ENCODE measurements at places on chromosomes 16 and 17. TPM values are rescaled to one million over a fixed set of nuclear protein-coding genes. Genes with fewer than 3 reads are reported as not detected.
A peak's percentile ranks its signal among the peaks of the same experiment; 100 is the strongest.

- H3K4me1 ChIP-seq, result peaks cover 12% of the 10 kb centered on the region
- no peak overlapping the region for H3K27ac ChIP-seq
- no peak overlapping the region for H3K4me3 ChIP-seq
- no peaks in the 10 kb centered on the region for H3K27me3 ChIP-seq
These were observed 80.3 kb upstream of the LHX1 start for GRCh38 chr17:36856903-36857381.

GRCh38 chr17:62017496-62017895 is 47.6 kb downstream of the MED13 start:
- H3K4me3 ChIP-seq, result no peak overlapping the region
- H3K27ac ChIP-seq, result no peak overlapping the region
- no peaks in the 10 kb centered on the region for H3K4me1 ChIP-seq
- peaks cover 18% of the 10 kb centered on the region for H3K36me3 ChIP-seq
- H3K27me3 ChIP-seq, result no peaks in the 10 kb centered on the region
- DNase-seq, result no peak

GRCh38 chr16:86786338-86786737 is 208.0 kb downstream of the FOXL1 start:
- peaks cover 9% of the 10 kb centered on the region for H3K4me1 ChIP-seq
- no peak overlapping the region for H3K4me3 ChIP-seq
- H3K36me3 ChIP-seq, result no peaks in the 10 kb centered on the region
- H3K27me3 ChIP-seq, result no peaks in the 10 kb centered on the region

AOC2 gene
- 5.8 TPM for total RNA-seq

AANAT gene
- total RNA-seq, result 1.3 TPM

GRCh38 chr16:86066811-86067210 is 167.8 kb downstream of the IRF8 start:
- H3K27ac ChIP-seq, result no peak overlapping the region
- no peaks in the 10 kb centered on the region for H3K4me1 ChIP-seq
- H3K4me3 ChIP-seq, result no peak overlapping the region
- no peaks in the 10 kb centered on the region for H3K36me3 ChIP-seq

DNA sequence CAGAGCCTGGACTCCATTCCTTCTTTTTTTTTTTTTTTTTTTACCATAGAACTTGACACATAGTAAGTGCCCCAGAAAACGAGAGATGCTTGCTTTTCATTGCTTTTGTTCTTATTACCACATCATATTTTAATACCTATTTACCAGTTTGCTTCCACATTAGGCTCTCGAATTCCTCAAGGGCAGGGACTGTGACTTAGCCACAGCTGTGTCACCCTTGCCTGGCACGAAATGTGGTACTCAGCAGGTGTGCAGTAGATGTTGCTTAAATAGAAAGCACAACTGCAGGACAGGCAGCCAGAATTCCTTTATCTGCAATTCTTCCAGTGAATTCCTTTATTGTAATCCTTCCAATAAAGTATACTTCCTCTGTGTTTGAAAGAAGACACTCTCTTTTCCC is 393.0 kb downstream of the HAPSTR1 start:
- DNase-seq, result no peak
- no peaks in the 10 kb centered on the region for H3K27me3 ChIP-seq
- no peaks in the 10 kb centered on the region for H3K36me3 ChIP-seq
- H3K4me3 ChIP-seq, result no peak overlapping the region

DNA sequence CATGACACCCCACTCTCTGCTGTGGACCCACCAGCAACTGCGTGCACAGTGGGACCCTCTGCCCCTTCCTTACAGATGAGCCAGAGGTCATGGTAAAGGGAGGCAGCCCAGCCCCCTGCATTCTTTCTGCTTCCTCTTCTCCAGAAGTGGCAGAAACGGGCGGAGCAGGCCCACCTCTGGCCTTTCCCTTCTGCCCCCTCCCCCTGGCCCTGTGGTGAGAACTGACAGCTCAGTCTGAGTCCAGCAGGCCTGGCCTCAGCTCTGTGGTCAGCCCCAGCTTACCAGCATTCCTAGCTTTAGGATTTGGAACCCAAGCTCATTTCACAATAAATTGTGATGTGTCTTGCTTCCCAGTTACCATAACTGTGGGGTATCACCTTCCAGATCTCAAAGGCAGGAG is 4.8 kb upstream of the ANKRD11 start:
- no peak overlapping the region for H3K27ac ChIP-seq

CCT6B gene
- total RNA-seq, result 0.94 TPM

GRCh38 chr16:85556456-85557082 is 56.6 kb upstream of the GSE1 start:
- no peaks in the 10 kb centered on the region for H3K36me3 ChIP-seq
- H3K4me3 ChIP-seq, result peak overlapping the region; percentile 92
- peak; percentile 80 for DNase-seq
- H3K4me1 ChIP-seq, result peaks cover 35% of the 10 kb centered on the region

- peak; percentile 80 for DNase-seq
- H3K27me3 ChIP-seq, result no peaks in the 10 kb centered on the region
- peaks cover 10% of the 10 kb centered on the region for H3K4me1 ChIP-seq
- H3K36me3 ChIP-seq, result no peaks in the 10 kb centered on the region
These were observed 31.1 kb upstream of the HELZ start for GRCh38 chr17:67276075-67276474.

ADAMTS18 gene
- total RNA-seq, result 0.90 TPM

- H3K4me1 ChIP-seq, result no peaks in the 10 kb centered on the region
- H3K27ac ChIP-seq, result no peak overlapping the region
- no peak overlapping the region for H3K4me3 ChIP-seq
- no peak for DNase-seq
- H3K36me3 ChIP-seq, result no peaks in the 10 kb centered on the region
These were observed 21.5 kb upstream of the RABEP1 start for GRCh38 chr17:5260542-5260941.

GRCh38 chr17:57247913-57248312 is 8.4 kb upstream of the MSI2 start:
- H3K4me3 ChIP-seq, result no peak overlapping the region
- no peak overlapping the region for H3K27ac ChIP-seq
- no peak for DNase-seq

DNA sequence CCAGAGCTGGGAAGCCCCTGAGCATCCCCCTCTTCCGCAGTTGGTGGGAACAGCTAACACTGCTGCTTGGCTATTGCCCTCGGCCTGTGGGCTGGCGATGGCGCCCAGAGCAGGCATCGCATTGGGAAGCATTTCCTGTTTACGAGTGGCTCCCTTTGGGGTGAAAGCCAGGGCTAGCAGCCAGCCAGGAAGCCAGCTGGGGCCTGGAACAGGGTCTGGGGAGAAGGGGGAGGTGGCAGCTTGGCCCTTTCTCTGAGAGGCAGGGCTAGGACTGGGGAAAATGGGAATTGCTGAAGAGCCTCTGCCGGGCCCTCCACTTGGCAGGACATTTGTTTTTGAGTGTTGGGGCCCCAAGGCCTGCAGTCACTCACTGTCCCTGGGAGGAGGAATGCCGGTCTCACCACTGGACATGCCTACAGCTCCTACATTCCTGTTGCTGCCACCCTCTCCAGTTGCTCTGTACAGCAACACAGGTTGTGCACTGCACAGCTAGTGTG is 2.4 kb upstream of the MTSS2 start:
- H3K27me3 ChIP-seq, result peaks cover 8% of the 10 kb centered on the region
- no peak overlapping the region for H3K4me3 ChIP-seq
- DNase-seq, result peak; percentile 60
- no peaks in the 10 kb centered on the region for H3K36me3 ChIP-seq
- H3K4me1 ChIP-seq, result peaks cover 10% of the 10 kb centered on the region
- no peak overlapping the region for H3K27ac ChIP-seq

DNA sequence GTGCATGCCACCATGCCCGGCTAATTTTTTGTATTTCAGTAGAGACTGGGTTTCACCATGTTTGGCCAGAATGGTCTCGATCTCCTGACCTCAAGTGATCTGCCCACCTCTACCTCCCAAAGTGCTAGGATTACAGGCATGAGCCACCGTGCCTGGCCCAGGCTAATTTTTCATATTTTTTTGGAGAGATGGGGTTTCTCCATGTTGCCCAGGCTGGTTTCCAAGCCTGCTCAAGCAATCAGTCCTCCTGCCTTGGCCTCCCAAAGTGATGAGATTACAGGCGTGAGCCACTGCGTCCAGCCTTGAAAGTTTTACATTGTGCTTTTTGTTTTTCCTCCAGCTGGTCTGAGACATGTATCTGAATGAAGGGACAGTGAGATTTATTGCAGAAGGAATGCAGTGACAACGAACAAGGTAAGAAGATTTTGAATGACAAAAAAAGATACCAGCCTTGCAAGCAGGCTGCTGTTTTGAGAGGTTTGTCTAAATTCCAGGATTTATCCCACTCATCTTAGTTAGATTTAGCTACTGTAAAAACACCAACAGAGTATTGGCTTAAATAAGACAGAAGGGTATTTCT is 3.4 kb upstream of the ENGASE start:
- H3K4me1 ChIP-seq, result peaks cover 7% of the 10 kb centered on the region
- no peak overlapping the region for H3K4me3 ChIP-seq
- no peaks in the 10 kb centered on the region for H3K27me3 ChIP-seq
- no peak overlapping the region for H3K27ac ChIP-seq
- no peak for DNase-seq
- H3K36me3 ChIP-seq, result no peaks in the 10 kb centered on the region

DNA sequence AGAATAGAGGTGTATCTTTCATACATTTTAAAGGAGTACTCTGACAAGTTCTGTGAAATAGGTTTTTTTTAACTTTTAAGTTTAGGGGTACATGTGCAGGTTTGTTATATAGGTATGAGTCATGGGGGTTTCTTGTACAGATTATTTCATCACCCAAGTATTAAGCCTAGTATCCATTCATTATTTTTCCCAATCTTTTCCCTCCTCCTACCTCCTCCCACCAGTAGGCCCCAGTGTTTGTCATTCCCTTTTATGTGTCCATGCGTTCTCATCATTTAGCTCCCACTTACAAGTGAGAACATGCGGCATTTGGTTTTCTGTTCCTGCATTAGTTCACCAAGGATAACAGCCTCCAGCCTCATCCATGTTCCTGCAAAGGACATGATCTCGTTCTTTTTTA is 175.5 kb downstream of the CYB561 start:
- DNase-seq, result no peak
- no peaks in the 10 kb centered on the region for H3K27me3 ChIP-seq
- no peak overlapping the region for H3K27ac ChIP-seq
- 0 out of 2 replicates have a peak, but pooled peaks cover 3% of the 10 kb centered on the region for H3K4me1 ChIP-seq
- H3K4me3 ChIP-seq, result no peak overlapping the region
- no peaks in the 10 kb centered on the region for H3K36me3 ChIP-seq

KCNH4 gene
- total RNA-seq, result 0.08 TPM

SCN4A gene
- 8.5 TPM for total RNA-seq

DNA sequence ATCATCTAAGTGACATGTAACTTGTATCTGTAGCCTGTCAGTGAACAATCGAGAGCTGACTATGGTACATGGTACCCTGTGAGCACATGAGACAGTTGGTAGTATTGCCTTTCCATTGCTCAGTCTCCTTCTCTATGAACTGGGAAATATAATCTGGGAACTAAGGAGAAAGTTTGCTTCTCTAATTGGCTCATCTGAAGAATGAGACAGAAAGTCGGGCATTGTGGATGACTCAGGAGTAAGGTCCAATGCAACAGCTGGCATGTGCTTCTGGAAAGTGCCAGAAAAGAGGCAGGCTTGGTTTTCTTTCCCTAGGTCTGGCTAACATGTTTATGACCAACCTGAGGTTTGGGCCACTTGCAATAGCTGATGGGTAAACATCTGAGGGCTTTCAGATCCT is 51.9 kb downstream of the ZZEF1 start:
- H3K27ac ChIP-seq, result no peak overlapping the region
- no peaks in the 10 kb centered on the region for H3K27me3 ChIP-seq
- no peaks in the 10 kb centered on the region for H3K36me3 ChIP-seq
- H3K4me3 ChIP-seq, result no peak overlapping the region
- DNase-seq, result no peak

DNA sequence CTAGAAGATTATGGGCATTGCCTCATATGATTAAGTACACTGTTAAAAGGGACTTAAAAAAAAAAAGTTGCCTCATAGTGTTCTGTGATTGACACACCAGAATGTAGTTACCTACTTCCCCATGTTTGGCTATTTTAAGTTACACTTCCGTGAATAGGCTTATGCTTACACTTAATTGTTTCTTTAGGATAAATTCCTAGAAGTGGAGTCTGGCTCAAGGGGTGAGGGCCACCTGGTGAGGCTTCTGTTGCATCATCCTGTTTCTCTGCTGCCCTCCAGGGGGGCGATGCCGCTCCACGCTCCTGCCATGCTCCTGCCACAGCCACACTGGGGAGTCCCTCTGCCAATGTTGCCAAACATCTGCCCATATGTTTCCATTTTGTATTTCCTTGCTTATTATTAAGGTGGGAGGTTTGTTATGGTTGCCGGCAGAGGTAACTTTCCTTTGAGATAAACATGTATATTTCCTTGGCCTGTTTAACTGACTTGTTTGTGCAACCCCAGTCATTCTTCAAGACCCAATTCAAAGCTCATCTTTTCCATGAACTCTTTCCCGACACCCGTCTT is 73.1 kb downstream of the KSR1 start:
- peaks cover 33% of the 10 kb centered on the region for H3K4me1 ChIP-seq
- peak overlapping the region; percentile 59 for H3K27ac ChIP-seq
- no peaks in the 10 kb centered on the region for H3K27me3 ChIP-seq
- DNase-seq, result no peak
- no peak overlapping the region for H3K4me3 ChIP-seq

DNAH3 gene
- 1.2 TPM for total RNA-seq

GRCh38 chr16:30065943-30066760 is 592 bp downstream of the ALDOA start:
- peaks cover 23% of the 10 kb centered on the region for H3K36me3 ChIP-seq
- peak; percentile 54 for DNase-seq
- H3K27ac ChIP-seq, result peak overlapping the region; percentile 86
- peak overlapping the region; percentile 97 for H3K4me3 ChIP-seq
- H3K27me3 ChIP-seq, result no peaks in the 10 kb centered on the region

- H3K27me3 ChIP-seq, result no peaks in the 10 kb centered on the region
- no peak for DNase-seq
- H3K27ac ChIP-seq, result no peak overlapping the region
These were observed 18.6 kb downstream of the BRCA1 start for GRCh38 chr17:43106552-43106951.

DNA sequence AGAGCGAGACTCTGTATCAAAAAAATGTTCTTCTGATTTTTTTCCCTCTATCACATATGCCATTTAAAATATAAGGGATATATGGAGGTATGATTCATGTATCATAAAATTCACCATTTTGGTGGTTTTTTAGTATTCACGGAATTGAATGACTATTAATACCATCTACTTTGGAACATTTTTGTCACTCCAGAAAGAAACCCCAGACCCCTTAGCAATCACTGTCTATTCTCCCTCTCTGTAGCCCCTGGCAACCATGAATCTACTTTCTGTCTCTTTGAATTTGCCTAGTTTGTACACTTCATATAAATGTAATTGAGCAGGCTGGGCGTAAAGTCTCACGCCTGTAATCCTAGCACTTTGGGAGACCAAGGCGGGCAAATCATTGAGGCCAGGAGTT is 75.9 kb downstream of the PRKCA start:
- no peak overlapping the region for H3K4me3 ChIP-seq
- no peaks in the 10 kb centered on the region for H3K36me3 ChIP-seq
- H3K27ac ChIP-seq, result no peak overlapping the region
- H3K4me1 ChIP-seq, result peaks cover 9% of the 10 kb centered on the region
- H3K27me3 ChIP-seq, result no peaks in the 10 kb centered on the region

DNA sequence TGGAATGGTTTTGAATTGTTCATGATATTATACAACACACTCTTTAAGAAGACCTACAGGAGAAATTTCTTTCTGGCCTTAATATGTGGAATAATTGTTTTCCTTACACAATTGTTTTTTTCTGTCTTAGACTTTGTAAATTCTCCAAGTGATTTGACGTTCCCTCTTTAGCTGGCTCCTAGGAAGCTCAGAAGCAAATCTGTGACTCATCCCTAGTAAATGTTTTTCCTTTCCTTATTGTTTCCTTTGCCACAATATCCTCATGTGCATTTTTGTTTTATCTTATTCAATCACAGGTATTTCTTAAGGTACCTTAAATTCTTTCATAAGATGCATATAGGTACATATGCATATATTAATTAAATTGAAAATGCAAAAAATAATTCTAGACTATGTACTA is 13.5 kb downstream of the KIAA0753 start:
- no peak for DNase-seq
- H3K27me3 ChIP-seq, result no peaks in the 10 kb centered on the region
- no peak overlapping the region for H3K27ac ChIP-seq
- peaks cover 33% of the 10 kb centered on the region for H3K36me3 ChIP-seq
- no peak overlapping the region for H3K4me3 ChIP-seq
